Astrocyte (in vitro differentiated cells and primary cell): ENCODE measurements at places on chromosomes 1 and 21.

DNA sequence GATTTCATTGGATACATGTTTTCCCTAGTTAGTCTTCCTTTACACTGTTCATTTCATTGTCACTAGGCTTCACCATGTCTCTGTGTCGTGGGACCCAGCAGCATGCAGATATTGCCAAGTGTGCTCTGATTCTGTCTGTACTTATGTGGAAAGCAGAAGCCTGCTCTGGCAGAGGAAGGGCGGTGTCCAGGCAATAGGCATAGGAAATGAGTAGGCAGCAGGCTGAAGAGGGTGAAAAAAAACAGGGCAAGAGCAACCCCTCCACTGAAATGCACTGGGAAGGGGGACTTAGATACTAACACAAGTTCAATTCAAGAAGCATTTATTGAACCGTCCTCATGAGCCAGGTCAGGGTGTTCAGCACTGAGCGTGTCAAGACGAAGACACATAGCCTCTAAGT is 85.2 kb upstream of the VAV3 start:
- DNase-seq: no peak

- DNase-seq: no peak
Measured at GRCh38 chr1:181504399-181504842, 21.1 kb downstream of the CACNA1E start.

DNA sequence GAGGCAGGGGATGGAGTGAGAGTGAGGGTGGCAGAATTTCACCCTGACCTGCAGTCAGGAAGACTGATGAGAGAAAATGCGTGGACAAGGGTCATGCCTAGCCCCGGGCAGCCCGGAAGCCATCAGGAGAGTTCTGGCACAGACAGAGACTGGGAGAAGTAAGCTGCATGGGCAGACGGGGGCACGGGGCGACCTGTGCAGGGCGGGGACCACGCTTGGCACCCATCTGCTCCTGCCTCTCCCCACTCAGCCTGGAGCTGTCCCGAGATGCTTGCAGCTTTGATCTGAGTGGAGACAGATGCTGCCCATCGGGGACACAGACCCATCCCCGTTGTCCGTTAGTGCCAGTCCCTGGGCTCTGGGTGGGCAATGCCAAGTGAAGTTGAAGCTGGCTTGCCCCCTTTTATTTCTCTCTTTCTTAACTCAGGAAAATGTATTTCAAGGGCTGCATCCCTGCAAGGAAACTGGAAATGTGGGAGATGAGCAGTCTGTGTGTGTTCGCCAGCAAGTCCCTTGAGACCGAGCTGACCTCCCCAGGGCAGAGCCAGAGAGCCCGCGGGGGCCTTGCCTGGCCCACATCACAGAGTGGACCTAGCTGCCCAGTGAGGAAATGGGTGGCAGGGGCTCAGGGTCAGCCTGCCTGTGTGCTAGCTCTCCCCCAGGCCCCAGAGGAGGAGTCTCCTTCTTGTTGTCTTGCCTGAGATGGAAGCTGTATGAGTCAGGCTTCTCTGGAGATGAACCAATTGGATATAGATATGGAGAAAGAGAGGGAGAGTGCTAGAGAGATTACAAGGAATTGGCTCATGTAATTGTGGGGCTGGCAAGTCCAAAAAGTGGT is 121.3 kb upstream of the C1orf174 start:
- DNase-seq: no peak

- DNase-seq: no peak
Measured at GRCh38 chr1:205504311-205505075, at the start of gene CDK18. Gene CDK18, plus strand, starts transcription at chr1:205504669. Its CDS starts 18,499 bp downstream, at chr1:205523168.
